Psoas muscle (tissue), 8 donors: ENCODE measurements at places on chromosomes 4 and X.
A peak's percentile ranks its signal among the peaks of the same experiment; 100 is the strongest.

DNA sequence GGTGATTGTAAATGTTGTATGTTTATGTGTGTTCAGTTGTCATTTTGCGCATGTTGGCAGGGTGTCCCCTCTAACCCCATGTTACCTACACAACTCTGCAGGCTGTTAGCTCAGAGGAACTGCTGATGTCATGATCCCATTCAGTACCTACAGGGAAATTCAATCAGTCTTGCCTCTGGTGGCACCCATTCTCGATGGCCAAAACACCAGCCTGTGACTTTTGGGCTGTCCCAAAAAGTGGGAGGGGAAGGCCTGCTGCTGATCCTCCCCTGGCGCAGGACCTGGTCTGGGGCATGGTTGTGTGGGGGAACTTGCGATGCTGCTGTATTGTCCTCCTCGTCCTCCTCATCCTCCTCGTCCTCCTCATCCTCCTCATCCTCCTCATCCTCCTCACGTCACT is 174.5 kb downstream of the DCLK2 start:
- DNase-seq: no peak

DNA sequence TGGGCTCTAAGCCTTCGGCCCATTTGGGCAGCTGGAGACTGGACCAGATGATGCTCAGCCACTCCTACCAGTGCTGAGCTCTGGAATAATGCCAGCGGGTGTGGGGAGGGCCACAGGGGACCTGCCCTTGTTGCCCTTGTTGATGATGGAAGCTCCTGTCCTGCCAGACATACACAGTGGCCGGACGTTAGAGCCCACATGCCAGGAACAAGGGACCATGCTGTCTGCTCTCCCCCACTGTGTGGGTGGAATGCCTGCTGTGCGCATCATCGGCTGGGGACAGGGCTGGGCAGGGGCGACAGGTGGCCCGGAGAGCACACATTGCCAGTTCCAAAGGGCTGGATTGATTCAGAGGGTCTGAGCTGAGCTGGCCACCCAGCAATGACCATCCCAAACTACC is 2.0 kb downstream of the ABLIM2 start:
- DNase-seq: peak; percentile 88

DNA sequence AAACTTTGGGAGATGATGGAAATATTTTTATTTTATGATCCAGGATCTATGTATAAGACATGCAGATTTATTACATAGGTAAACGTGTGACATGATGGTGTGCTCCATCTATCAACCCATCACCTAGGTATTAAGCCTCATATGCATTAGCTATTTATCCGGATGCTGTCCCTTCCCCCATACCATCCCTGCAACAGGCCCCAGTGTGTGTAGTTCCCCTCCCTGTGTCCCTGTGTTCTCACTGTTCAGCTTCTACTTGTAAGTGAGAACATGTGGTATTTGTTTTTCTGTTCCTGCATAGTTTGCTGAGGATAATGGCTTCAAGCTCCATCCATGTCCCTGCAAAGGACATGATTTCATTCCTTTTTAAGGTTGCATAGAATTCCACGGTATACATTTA is 28.1 kb upstream of the ZCCHC4 start:
- DNase-seq: no peak

DNA sequence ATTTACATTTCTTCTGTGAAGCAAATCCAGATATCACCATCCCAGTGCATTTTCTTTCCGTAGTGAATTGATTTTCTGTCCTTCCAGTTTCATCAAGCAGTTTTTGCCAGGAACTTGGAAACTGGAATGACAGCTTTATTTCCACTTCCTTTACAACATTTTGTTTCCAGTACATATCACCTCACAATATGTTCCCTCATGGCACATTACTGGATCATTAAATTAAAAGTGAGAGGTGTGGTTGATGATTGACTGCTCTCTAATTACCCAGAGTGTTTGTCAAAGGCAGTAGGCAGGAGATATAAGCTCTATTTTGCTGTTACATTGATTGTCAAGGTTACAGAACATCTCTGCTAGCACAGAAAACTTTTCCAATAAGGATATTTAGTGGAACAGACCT is 22.3 kb upstream of the ACE2 start:
- DNase-seq: no peak

- no peak for DNase-seq
Observed at GRCh38 chrX:123277821-123278220, 93.7 kb downstream of the GRIA3 start.

- DNase-seq: peak; percentile 81
Observed at GRCh38 chr4:6953751-6954380, 44.2 kb downstream of the TBC1D14 start.

DNA sequence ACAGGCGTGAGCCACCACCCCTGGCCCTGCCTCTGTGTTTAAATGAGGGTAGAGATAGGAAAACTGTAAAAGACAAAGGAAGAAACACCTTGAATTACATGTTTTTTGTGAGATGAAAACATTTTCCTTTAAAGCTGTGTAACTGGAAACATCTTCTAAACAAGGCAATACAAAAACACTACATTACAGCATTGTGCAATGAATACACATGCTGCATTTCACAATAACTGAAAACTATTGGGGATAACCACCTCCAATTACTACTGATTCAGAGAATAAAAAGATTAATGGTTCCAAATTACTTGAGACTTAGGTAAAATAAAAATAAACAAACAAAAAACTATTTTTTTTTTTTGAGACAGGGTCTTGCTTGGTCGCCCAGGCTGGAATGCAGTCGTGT is 7.6 kb upstream of the OGT start:
- no peak for DNase-seq

- DNase-seq: no peak
Observed at GRCh38 chrX:100297728-100298127, 112.3 kb downstream of the PCDH19 start.

DNA sequence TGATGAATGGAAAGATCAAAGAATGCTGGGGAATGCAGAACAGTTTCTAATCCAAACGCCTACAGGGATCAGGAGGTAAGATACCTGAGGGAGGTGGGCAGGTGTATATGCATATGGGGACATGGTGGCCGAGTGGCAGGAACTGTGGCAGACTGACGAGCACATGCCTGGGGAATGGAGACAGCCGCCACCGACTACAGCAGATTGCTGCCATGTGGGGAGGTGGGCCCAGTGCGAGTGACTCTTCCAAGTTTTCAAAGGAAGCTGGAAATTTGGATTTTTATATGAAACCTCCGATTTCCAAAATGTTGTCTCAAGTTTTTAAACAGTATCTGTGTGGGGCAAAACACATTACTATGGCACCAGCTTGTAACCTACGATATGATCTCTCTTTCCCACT is 9.9 kb downstream of the ZNF827 start:
- no peak for DNase-seq

GRCh38 chr4:165682611-165683010 is 190.4 kb upstream of the TLL1 start:
- no peak for DNase-seq

DNA sequence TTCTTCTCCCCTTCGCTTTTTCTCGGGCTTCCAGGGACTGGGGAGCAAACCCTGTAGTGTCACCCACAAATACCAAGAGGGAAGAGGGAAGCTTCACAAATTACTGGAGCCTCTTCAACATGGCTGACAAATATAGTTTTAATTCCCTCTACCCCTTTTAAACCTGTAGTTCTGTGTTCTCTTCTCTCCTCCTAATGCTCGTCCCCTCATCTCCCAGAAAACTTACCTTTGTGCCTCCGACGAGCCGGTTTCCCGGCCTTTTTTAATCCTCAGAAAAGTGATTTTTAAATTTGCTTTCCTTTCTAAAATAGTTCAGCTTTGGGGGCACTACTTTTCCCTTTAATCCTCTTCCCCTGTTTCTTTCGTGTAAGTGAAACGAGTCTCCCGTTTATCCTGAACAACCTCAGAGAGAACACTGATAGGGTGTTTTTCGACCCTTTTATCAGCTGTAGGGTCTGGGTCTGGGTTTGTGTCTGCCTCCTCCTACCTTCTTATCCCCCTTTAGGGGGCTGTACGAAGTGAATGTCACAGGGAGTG is 408 bp downstream of the TET2 start:
- no peak for DNase-seq

- DNase-seq: no peak
Observed at GRCh38 chr4:128859887-128860677, 50.6 kb downstream of the JADE1 start.

DNA sequence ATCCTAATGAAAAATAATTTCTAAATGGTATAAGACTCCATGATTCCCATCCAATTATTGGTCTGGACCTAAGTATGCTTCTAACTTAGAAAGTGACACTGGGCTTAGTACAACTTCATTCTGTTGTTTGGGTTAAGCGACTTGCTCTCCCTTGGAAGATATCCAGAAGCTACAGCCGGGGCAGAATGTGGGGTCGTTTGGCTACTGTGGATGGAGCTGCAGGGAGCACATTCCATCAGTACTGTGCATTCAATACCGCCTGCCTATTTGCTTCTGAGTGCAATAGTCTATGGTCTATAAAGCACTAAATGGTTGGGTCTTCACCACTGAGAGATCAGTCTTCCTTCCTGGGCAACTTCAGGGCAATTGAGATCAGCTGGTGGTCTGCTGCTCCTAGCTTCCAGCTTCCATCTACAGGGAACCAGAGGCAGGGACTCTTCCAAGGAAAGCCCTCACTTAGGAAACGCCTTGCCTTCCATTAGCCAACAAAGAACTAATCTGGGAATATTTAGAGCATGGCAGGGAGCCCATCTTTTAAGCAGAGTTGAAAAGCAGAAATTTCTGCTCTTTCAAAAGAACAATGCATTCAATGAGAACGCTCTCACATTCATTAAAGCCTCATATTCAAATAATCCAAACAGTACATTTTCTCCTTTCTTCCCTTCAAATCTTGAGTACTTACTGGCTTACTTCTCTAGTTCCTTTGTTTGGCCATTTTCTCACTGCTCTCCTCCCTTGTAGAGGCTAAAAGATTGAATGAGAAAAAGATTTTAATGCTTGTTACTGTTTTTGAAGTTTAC is 1049.9 kb upstream of the TENM3 start:
- no peak for DNase-seq
